HL-60 (cell line): ENCODE measurements at places on chromosomes 12 and 14.

GRCh38 chr14:105197211-105197641 is 16.1 kb upstream of the NUDT14 start:
- no peak for DNase-seq

GRCh38 chr14:58904776-58905175 is 267.0 kb downstream of the DACT1 start:
- no peak for DNase-seq

- DNase-seq, result no peak
These were observed 19.2 kb upstream of the LGALS3 start for GRCh38 chr14:55109836-55110235.

DNA sequence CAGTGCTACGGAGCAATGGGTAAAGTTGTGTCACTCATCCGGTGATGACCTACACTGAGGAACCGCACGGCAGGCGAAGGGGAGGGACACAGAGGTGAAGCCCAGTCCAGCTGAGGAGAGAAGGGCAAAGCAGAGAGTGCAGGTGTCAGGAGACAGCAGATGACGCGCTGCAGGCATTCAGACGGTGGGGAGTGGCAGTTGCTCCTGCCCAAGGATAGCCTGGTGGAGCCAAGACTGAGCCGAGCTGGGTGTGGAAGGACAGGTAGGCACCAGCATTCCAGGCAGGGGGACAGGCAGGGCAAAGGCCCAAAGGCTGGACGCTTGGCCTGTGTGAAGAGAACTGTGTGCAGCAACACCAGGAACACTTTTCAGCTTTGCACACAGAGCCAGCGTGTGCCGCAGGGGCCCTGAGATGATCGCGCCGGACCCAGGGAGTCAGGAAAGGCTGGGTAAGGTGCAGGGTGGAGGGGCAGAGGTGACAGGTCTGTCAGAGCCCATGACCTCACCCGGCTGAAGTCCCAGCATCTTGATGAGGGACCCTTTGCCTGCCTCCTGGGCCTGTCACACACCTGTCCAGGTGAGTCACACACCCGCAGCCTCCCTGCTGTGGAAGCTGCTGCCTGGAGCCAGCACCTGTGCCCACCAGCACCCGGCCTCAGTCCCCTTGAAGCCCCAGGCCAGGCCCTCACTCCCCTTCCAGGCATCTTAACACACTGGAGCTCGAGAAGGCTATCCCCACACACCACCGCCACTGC is 48.4 kb downstream of the TSPAN11 start:
- DNase-seq, result no peak

GRCh38 chr12:103561174-103561573 is 25.9 kb upstream of the STAB2 start:
- no peak for DNase-seq

DNA sequence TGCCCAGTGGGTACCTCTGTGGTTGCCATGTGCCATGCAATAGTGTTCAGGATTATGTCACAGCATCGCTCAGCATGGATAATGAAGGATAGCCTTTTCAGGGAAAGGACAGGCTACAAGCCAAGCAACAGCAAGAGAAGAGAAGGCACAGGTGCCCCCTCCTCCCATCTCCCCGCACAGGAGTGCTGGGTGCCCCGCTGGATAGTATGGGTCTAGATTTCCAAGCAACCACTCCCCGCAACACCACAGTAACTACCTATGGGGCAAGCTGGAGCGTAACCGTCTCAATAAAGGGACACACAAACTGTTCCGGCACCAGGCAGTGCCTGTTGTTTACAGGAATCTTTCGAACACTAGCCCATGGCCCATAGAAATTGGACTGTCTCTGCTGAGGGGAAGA is 222.2 kb downstream of the ITPR2 start:
- DNase-seq, result no peak

GRCh38 chr14:95838862-95839261 is 37.8 kb upstream of the TUNAR start:
- no peak for DNase-seq
